ENCODE measurements at places on chromosomes 5 and 9.

DNA sequence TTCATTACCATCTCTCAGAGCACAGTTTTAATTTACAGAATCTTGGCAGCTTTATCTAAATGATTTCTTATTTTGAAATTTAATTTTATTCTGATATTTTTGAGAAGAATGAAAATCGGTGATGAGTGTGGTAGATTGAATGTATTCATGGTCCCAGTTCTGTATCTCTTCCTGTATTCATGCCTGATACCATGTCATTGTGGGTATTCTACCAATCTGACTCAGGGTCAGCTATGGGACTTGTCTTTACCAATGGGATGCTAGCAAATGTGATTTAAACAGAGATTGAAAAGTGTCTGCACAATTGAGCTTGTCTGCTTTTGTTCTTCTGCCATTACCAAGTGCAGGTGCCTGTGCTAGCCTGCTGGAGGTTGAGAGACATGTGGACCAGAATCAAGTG lies 17.8 kb upstream of the ZNF618 start:
- DNase-seq = no peak

GRCh38 chr5:35438288-35438687 lies 179.4 kb upstream of the SPEF2 start:
- DNase-seq = peak; percentile 5

GRCh38 chr9:131324736-131325679 lies 35.5 kb downstream of the PLPP7 start:
- DNase-seq = no peak

GRCh38 chr9:22643541-22643940 lies 196.9 kb downstream of the DMRTA1 start:
- DNase-seq = no peak

- DNase-seq = no peak
These were observed 18.1 kb upstream of the NEUROG1 start for GRCh38 chr5:135553688-135554462.

DNA sequence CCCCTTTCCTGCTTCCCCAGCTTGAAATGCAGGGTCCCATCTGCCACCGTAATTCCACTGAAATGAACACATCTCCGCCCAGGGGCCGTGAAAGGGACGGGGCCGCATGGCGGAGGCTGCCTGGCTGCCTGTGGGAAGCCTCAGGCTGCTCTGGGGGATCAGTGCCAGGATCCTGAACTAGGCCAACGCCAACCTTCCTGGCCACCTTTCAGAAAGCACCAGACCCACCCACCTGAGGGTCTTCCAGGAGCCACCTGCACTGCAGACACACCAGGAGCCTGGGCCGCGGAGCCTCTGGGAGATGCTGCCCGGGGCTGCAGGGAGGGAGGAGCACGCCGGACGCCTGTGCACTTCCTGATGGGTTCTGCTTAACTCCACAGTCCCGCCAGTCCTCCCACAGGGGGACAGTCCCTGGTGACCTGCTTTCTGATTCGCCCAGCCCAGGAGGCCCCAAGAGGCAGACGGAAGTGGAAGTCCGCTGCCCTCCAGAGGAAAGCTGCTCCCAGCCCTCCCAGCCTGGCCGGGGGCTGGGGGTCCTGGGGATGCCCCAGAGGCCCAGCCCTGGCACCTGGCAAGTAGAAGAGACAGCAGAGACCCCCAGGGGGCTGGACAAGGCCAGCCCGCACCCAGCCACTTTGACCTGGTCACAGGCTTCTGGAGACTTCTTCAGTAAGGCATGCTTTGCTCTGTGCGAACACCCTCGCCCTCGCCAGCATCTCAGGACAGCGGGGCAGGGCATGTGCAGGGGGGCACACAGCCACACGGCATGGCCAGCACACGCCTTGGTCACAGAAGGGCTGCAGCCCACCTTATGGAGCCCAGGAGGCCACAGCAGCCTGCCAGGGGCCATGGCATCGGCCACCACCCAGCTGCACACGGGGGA lies at the start of gene CARD9:
Gene CARD9 (minus strand): TSS at position 370 of the 883 bp plus-strand sequence. CDS start 1,591 bp downstream, outside the sequence.
- peak; percentile 74 for DNase-seq

- DNase-seq = peak; percentile 85
These were observed 404.7 kb upstream of the TRPC7 start for GRCh38 chr5:136769900-136770684.

Measured in hematopoietic multipotent progenitor cell treated with erythropoietin and hydrocortisone succinate and interleukin-3 and kit ligand, for 6 days (in vitro differentiated cells).